ENCODE measurements at places on chromosomes 4 and X.

DNA sequence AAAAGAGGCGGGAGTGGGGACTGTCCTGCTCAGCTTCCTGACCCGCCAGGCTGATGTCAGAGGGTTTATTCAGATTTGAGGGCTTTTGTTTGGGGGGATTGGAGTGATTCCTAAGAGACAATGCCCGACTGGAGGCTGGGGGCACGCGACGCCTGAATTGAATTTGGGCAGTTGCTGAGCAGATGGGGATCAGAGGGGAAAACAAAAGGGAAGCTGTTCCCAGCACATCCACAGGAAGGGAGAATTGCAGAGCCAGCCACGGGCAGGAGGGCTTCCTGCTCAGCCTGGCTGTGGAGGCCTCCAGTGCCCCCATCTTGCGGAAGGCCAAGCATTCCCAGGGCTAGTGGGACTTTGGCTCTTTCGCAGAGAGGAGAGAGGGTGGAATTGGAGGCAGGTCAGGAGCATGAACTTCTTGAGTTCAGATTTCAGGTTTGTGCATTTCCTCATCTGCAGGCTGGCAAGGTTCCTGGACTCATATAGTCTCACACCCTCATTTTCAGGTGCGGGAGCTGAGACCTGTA lies 162.8 kb downstream of the NHS start:
- no peak for DNase-seq

DNA sequence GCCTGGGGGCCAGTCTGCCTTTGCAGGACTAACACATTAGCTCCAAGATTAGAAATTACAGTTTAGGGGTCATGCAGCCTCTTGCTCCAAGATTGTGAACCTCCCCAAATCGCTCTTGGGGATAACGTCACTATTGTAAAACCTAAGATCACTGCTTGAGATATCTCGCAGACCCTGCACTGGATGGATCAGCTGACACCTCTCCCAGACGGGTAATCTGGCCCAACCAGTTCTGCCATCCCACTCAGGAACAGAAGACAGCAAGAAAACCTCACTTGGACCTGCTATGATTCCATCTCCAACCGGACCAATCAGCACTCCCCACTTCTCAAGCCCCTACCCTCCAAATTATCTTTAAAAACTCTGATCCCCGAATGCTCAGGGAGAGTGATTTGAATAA lies 431.2 kb downstream of the GPM6A start:
- no peak for DNase-seq

DNA sequence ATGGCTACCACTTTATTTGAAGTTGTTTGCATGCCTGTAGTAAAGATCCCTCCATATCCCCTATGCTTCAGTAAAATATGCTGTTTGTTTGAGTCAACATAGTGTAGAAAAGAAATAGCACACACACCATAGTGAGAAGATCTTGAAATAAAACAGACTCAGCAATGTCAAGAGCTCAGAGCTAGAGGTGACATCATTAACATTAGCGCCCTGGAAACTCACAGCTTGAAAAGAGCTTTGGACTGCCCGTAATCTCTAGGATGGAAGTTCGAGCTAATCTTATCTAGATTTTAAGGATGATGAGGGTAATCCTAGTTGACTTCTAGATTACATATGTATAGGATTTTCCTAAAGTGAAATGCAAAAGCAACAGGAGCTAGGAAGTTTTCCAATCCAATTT lies 275.6 kb downstream of the SMARCA1 start:
- DNase-seq, result no peak

- DNase-seq, result no peak
Measured at GRCh38 chrX:78838709-78839108, 91.2 kb downstream of the LPAR4 start.

DNA sequence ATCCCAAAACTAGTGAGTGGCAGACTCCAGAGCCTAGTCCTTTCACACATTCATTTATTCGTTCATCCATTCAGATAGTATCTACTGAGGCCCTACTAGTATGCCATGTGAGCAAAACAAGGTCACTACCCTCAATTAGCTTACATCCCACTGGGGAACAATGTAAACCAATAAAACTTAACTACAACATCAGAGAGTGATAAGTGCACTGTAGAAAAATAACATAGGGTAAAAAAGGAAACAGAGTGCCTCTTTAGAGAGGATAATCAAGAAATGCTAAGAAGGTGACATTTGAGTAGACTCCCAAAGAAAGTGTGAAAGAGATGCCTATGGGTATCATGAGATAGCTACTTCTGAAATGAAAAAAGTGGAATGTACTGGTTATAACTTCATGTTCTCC lies 18.5 kb downstream of the PAPSS1 start:
- DNase-seq, result no peak

DNA sequence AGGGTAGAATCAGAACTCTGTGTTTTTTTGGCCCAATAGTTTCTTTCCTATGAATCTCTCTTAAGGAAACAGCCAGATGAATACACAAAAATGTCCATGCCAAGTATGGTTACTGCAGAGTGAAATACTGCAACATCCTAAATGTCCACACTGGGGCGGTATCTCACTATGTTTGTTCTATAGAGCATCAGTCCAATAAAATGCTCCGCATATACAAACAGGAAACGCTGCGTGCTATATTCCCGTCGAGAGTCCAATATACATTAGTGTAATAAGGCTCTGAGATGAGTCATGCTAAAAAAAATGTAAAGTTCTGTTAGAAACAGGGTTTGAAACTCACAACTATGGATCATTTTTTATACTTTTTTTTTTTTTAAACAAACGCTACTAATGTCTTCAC lies 72.9 kb upstream of the ENOX2 start:
- DNase-seq, result peak; percentile 30

DNA sequence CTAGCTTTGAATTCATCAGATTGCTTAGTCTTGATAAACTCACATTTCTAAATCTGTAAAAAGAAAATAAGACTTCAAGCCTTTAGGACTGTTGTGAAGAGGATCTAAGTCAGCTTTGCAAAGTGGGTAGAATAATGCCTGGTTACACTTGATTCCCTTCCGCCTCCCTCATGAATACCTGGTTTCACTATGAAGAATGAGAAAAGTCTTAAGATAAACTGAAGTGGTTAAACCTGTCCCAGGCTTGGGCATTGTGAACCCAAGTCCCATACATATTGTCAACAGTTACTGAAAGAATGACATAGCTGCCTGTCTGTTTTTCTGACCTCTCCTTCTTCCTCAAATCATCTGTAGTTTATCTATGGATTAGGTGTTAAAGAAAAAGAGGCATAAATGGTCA lies 16.7 kb upstream of the GBA3 start:
- DNase-seq, result no peak

DNA sequence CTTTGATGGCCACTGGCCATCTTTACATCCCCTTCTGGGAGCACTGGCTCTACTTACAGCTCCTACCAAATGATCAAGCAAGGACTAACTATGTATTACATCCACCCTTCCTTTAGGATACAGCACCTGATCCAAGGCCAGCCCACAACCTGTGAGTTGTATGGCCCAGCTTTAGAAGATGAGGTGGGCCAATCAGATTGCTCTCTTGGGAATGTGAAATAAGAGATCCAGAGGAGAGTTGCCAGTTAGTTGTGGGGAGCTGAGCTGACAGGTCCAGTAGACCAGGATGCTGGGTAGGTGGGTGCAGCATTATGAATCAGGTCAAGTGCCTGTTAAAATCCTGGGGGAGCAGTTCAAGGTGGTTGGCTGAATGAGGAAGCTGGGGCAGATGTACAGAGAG lies 111.5 kb downstream of the GNL3L start:
- no peak for DNase-seq

DNA sequence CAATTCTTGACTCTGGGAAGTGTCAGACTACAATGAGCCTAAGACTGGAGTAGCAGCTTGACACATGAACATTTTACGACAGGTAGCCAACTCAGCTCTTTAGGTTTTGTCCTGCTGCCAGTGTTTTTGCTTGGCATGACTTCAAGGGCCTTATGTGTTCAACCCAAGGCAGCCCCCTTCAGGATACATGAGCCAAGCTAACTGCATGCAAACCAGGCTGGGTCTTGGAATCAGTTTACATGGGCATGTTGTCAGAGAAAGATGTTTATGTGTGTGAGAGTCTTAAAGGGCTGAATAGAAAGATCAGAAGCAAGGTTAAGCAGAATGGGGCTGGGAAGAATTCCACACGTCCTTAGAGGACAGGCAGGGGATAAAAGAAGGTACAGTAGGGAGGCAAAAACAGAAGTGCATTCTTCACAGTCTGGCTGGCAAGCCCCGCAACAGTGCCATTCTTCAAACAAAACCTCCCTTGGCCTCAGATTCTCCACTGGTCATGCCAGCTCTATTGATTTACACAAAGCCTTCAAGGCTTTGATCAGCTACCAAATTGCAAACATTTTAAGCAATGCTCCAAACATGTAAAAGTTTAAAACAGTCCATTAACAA lies 97.3 kb downstream of the NKX6-1 start:
- DNase-seq, result no peak

- no peak for DNase-seq
Measured at GRCh38 chr4:5029447-5029846, 10.2 kb upstream of the CYTL1 start.

DNA sequence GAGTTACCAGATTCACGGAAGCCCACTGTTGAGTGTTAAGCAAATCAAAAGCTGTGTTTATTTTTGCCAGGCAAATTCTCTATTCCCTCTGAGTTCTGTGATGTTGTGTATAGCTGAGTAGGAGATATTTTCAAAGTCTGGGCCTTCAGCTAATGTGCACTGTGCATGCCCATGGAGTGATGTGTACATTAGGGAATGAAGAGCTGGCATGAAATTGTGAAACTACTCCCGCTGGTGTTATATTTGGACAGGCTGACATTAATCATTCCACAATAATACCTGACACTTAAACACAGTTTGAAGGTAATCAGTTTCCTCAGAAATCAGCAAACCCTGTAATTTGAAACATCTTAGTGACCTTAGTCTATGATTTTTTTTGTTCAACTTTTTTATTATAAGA lies 88.1 kb upstream of the MBNL3 start:
- DNase-seq, result no peak

DNA sequence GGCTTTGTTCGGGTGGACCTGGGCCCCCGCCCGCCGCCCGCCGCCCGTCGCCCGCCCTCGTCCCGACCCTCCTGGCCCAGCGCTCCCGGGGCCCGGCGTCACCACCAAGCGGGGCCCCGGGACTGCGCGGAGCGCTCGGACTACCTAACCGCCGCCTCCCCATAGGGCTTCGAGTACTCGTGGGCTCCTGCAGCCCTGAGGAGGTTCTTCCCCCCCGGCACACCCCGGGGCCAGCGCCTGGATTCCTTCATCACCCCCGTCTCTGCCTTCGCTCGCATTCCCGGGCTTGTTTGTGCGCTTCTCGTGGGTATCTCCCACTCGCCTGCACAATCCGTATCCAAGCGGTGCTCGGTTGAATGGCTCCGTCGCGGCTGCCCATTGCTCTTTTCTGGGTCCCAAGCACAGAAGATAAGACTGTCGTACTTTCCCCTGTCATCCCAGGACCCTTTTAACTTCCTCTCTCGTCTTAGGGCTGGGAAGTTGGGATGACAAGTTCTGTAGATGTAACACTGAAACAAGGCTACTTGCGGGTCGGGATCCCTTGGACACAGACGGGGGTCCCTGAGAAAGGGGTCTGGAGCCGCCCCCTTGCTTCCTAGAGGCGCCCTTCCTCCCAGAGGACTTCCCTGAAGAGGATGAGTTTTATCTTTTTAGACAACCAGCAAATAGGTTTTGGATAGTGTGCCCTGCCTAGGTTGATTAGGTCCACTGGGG lies 565 bp downstream of the MOB1B start:
- no peak for DNase-seq
